ENCODE measurements at places on chromosomes 7 and 10. TPM values are rescaled to one million over a fixed set of nuclear protein-coding genes. Genes with fewer than 3 reads are reported as not detected.

Gene DNAJC12
- 6.7 TPM for total RNA-seq

Gene MYL10
- not detected for total RNA-seq

- no peak for DNase-seq
Measured at GRCh38 chr10:113313048-113313602, 239.7 kb upstream of the HABP2 start.

DNA sequence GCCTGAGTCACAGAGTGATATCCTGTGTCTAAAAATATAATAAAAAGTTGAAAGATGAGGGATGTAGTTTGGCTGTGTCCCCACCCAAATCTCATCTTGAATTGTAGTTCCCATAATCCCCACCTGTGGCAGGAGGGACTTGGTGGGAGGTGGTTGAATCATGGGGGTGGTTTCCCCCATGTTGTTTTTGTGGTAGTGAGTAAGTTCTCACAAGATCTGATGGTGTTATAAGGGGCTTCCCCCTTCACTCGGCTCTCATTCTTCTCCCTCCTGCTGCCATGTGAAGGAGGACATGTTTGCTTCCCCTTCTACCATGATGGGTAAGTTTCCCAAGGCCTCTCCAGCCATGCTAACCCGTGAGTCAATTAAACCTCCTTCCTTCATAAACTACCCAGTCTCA is 25.1 kb upstream of the UBE3C start:
- DNase-seq, result no peak

Gene SRRM3
- total RNA-seq, result 3.1 TPM

Gene RNF32
- not detected for total RNA-seq

Measured in umbilical cord (tissue), 2 donors.